ENCODE measurements at places on chromosomes 2 and 18.

DNA sequence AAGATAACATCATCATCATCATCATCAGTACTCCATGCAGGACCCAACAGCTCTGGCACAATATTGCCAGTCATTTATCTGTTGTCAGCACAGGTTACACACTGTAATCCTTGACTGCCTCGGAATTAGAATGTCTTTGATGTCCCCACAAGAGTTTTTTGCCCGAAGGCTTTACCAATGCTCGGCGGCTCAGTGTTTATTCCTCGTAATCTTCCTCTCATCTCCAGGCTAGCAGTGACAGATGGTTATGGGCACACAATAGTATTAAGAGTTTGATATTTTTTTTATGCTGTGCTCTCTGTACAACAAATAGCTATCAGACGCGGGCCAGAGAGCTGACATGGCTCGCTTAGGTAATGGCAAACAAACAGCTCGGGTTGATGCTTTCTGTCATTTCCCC lies 515.2 kb downstream of the ZEB2 start:
- DNase-seq: peak; percentile 9

DNA sequence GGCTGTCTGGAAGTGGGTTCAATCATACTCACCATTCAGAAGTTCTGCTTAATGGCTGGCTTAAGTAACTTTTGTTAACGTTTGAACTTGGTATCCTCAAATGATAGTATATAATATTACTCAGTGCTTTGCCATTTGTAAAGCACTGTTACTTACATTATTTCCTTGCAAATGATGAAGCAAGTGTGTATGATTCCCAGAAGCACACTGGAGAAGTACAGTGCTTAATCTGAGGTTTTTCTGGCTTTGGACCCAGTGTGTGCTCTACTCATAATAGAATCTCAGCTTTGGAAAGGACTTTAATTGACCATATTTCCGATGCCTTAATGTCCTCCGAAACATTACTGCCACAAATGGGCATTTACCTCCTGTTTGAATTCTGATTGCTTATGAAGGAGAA lies 63.3 kb downstream of the MAP3K20 start:
- no peak for DNase-seq

- DNase-seq: no peak
Observed at GRCh38 chr2:26974352-26974751, 3.9 kb downstream of the MAPRE3 start.

DNA sequence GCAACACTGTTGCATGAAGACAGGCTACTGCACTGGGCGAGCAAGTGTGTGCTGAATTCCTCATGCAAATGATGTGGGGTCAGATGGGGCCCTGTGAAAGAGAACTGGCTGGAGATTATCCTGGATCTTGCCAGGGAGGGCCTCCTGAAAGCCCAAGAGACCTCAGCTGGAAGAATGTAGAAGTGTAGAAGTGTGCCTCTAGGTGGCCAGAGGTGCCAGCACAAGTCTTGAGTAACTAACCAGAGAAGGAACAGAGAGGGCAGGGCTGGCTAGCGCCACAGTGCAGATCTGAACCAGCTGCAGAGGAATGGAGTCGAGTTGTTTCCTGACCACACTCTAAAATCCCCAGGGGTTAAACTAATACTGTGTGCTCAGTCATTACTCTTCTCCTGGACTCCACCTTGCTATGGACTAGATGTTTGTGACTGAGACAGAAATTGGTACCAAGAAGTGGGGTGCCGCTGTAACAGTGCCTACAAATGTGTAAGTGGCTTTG lies 399.3 kb downstream of the LRATD1 start:
- DNase-seq: no peak

DNA sequence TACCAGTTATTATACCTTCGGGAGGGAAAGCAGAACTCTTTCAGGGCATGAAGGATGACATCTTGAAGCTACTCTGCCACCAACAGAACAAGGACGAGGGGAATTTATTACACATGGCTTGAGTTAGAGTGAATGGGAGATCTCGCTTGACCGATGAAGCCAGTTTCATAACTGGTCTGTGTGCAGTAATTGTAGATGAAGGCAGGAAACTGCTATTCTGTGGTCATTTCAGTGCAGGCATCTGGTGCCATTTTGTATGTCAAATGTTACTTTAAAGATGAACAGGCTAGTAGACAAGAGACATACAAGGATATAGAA lies 20.5 kb downstream of the GREB1 start:
- DNase-seq: no peak

GRCh38 chr2:41966431-41966893 lies 81.4 kb upstream of the PKDCC start:
- no peak for DNase-seq

DNA sequence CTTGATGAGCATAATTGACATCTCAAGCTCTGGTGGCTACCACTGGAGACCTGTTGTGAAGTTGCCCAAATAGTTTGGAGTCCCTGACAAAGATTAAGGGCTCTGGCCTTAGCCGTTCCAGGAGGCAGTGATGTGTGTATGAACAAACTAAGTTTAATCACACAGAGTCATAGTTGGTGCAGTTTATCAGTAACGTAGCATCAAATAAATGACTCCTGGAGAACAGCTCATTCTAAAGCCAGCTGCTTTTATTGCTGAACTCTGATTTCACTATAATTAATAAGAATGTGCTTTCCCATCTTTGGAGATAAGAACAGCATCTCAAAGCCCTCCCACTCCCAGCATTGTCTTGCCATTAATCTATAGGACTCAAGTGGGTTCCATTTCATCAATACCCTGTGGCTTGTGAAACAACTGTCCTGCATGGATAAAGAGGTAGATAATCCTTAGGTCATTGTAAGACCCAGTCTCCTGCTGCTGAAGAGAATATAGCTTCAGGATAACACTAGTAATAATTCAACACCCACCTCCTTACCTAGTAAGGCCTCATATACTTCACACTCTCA lies 211.4 kb upstream of the THUMPD2 start:
- no peak for DNase-seq

DNA sequence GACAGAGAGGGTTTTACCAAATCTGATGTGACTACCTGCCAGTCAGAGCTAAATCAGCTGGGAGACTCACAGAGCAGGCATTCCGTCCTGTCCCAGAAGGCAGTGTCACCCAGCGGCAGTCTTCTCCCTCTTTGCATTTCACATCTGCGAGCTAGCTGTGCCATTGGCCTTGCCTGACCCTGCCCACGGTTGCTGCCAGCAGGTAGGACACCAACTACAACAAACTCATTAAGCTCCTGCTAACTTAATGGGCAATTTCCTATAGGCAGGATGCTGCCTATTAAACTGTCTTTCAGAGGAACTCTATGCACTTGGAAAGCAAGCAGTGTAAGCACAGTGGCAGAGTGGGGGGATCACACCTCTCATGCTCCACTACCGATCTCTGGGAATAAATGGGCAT lies 116.4 kb upstream of the CAPN13 start:
- DNase-seq: no peak

- DNase-seq: no peak
Observed at GRCh38 chr2:235496239-235496621, 2.4 kb downstream of the AGAP1 start.

GRCh38 chr2:189662669-189663226 lies 1.5 kb downstream of the ASNSD1 start:
- DNase-seq: no peak

GRCh38 chr2:112493858-112494648 lies 12.1 kb downstream of the TTL start:
- DNase-seq: no peak

DNA sequence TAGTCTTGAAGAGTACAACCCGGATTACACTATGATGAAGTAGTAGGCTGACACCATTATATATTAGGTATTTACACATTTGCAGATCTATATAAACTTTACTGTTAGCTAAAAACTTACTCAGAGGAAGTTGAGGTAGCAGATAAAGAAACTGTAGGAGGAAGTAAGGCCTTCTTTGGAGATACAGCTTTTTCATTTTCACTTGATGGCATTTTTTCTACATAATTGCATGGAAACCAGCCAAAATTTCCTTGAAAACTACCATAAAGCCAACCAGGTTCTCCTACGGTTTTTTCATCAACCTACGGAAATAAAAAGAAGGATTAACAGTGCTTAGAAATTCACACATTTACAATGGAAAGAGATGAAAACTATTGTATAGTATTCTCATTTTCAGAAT lies 86.6 kb downstream of the FAM228A start:
- no peak for DNase-seq

GRCh38 chr2:64203858-64204632 lies 59.8 kb upstream of the PELI1 start:
- DNase-seq: no peak
